ENCODE measurements at places on chromosomes 7 and 10. TPM values are rescaled to one million over a fixed set of nuclear protein-coding genes. Genes with fewer than 3 reads are reported as not detected.
A peak's percentile ranks its signal among the peaks of the same experiment; 100 is the strongest.

GRCh38 chr7:1533547-1534329, 3.2 kb downstream of the MAFK start:
- peak; percentile 31 for DNase-seq

TUBAL3 gene
- total RNA-seq: not detected

- DNase-seq: no peak
Measured at GRCh38 chr10:62626817-62627216, 177.7 kb upstream of the ADO start.

DNA sequence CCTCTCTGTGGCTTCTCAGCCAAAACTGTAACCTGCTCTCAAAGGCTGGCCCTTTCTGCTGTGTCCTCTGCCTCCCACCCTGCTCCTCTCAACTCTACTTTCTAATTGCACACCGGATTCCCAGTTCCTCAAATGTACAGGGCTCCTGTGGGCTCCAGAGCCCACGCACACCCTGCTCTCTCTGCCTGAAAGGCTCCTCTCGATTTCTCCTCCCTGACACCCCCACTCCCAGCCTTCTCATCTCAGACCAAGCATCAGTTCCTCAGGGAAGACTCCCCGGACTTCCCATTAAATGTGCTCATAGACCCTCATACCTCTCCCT, 111.7 kb upstream of the STEAP1B start:
- DNase-seq: no peak

NOS3 gene
- 1.1 TPM for total RNA-seq

GIMAP8 gene
- total RNA-seq: 2.0 TPM

DNA sequence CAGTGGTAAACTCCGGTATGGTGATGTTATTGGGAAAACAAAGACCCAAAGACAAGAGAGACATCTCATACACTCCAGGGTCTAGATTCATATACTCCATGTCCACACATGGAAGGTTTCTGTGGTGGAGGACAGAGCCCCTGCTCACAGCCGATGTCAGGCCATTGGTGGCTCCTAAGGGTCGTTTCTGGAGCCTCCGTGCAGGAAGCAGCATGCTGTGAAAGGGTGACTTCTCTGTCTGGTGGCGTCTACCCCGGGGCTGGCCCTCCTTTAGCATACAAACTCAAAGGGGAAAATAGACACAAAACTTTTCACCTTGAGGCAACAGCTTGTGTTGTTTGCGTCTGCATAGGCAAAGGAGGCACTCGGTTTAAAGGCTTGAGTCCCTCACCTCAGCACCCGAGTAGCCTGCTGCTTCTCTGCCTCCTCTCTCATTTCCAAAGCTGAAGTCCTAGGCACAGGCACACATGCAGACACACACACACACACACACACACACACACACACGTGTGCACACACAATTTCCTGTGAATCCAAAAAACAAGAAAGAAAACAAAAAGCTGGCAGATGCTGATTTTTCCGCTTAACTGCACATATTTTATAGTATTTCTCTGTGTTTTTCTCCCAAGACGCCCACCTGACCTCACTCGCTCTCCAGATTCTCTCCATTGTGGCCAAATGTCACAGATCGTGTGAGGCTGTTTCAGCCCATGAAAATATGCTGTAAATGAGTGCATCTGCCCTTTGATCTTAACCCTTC, 601.4 kb upstream of the MGMT start:
- no peak for DNase-seq

PRSS58 gene
- not detected for total RNA-seq

GRCh38 chr7:29989257-29989995, at the start of gene SCRN1:
Gene SCRN1 (minus strand): TSS chr7:29989801. CDS start chr7:29969067, 20,734 bp downstream.
- DNase-seq: peak; percentile 6

- DNase-seq: no peak
Measured at GRCh38 chr10:130857631-130858295, 453.8 kb downstream of the TCERG1L start.

GRCh38 chr7:23469150-23469960, 936 bp downstream of the IGF2BP3 start:
- DNase-seq: peak; percentile 70

DNA sequence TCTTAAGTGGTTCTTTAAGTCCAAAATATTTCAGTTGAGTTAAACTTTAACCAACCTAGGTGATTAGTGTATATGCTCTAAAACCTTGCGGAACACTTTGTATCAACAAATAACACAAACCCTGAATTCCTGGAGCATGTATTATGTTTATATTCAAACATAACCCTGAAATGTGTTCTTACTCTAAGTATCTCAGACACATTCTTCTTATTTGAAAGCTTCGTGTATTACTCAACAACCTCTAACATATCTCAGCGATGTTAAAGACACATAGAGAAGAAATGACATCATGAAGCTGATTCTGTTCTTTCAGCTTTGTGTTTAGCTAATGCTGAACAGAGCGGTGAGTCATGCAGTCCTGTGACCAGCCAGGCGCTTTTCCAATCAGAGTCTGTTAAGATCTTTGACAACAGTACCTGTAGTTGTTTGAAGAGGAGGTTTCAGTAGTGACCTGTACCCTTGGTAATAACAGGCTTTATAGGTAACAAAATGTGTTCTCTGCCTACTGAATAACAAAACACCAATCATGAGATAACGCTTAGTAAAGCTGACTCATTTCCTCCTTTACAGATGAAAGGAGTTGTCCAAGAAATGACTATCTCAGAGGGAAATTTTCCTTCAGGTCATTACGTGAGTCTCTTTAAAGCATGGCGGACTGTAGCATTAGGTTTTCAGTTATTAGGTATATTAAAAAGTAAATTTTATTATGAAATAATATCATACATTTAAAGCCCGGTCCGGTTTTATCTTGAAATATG, 67.3 kb upstream of the KLF6 start:
- DNase-seq: peak; percentile 56

AMZ1 gene
- total RNA-seq: 0.54 TPM

GRCh38 chr10:102431452-102432124, 786 bp downstream of the CUEDC2 start:
- DNase-seq: no peak

DNA sequence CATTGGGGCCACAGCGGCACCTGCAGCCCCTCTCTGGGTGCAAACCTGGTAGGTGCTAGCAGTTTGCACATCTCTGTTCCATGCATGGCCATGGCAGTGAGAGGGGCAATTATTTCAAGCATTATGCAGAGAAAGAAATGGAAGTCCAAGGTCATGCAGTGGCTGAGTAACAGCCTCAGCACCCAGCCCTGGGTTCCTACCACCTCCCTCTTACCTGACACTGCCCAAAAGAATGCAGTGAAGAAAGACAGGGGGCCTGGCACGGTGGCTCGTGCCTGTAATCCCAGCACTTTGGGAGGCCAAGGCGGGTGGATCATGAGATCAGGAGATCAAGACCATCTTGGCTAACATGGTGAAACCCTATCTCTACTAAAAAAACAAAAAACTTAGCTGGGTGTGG, 4.9 kb upstream of the CHST12 start:
- DNase-seq: no peak

GRCh38 chr10:110444004-110444337, 53.7 kb upstream of the DUSP5 start:
- no peak for DNase-seq

DNA sequence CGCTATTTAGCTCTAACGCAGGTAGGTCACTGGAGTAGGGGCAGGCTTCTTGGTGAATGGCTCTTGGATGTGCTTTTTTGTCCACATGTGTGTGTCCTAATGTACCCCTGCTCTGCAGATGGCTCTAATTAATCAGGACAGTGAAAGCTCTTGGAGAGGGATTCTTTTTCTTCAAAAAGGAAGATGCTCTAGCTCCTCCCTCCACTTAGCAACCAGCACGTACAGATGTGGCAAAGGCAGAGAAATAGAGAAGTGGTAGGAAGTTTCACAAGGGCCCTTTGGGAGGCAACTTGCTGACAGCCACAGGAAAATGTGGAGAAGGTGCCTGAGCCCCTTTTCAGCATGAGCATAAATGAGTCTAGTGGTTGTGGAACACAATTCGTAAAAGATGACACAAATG, 221.7 kb downstream of the PLXNA4 start:
- no peak for DNase-seq

- DNase-seq: no peak
Measured at GRCh38 chr7:66859794-66860645, 61.0 kb upstream of the TMEM248 start.

DNA sequence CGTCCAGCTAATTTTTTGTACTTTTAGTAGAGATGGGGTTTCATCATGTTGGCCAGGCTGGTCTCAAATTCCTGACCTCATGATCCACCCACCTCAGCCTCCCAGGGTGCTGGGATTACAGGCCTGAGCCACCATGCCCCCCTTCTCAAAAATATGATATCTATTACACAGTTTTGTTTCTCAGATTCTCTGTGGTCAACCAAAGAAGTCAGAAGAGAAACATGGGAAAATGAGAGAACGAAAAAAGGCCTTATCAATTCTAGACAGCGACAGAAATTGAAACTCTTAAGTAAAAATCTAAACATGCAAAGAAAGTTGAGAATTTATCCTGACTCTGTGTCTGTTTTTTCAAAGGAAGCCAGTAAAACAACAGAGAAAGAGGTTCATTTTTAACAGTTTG, 283.8 kb upstream of the PLXDC2 start:
- no peak for DNase-seq

DNA sequence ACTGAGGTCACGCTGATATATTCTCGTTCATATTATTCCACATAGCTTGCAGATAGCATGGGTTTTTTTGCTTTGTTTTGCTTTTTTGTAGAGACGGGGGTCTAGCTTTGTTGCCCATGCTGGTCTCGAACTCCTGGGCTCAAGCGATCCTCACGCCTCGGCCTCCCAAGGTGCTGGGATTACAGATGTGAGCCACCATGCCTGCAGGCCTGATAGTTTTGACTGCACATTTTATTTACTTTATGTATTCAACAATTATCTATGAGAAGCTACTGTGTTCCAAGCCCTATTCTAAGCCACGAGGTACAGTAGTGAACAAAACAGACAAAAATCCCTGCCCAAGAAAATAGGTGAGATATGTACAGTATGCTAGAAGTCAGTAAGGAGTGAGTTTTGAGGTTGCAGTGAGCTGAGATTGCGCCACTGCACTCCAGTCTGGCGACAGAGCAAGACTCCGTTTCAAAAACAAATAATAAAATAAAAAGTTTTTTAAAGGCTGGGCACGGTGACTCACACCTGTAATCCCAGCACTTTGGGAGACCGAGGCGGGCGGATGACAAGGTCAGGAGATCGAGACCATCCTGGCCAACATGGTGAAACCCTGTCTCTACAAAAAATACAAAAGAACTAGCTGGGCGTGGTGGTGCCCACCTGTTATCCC, 1.3 kb upstream of the YWHAG start:
- no peak for DNase-seq

CCL26 gene
- total RNA-seq: not detected

GRCh38 chr7:68733219-68734153, 864.8 kb upstream of the AUTS2 start:
- DNase-seq: no peak

DNA sequence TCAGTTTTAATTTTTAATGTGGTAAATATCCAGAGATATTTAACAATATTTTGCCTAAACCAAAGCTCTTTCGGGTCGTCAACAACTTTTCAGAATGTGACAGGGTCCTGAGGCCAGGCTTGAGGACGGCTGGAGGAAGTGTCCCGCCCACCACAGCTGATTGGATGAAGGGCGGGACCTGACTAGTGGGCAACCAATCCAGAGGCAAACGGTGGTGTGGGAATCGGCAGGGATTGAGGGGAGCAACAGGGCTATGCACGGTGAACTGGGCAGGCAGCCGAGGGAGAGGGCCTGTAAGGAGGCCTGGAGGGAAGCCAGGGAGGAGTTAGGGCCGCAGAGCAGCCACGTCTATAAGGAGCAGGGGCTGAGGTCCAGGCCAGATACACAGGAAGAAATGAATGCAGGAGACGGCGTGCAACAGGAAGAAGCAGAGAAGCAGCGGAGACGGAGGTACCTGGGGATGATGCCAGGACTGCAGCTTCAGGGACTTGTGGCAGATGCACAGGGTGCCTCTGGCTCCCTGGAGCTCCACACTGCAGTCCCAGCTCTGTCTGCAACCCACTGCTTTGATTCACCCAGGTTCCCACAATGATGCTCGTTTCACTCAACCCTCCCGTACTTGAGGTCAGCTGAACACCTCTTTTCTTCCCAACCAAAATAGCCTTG, 46.1 kb upstream of the ZMIZ1 start:
- no peak for DNase-seq

DNA sequence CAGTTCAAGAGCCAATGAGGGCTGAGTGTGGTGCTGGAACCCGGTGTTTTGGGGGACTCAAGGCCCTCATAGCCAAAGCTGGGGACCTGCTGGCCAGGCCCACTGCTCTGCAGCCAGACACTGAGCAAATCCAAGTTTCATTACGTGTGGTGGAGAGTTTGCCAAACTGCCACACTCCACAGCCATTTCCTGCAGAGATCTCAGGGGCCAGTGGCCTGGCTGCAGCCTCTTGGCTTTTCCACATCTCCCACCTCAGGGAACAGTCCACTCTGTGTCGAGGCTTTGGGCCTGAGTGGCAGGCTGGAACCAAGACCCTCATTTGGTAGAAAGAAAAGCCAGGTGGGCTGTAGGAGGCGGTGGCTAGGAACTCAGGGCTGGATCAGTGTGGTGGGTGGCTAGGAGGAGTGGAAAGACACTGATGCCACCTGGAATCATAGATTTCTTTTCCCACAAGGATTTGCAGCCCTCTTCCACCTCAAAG, 3.2 kb downstream of the HOXA11 start:
- DNase-seq: no peak

GIMAP5 gene
- total RNA-seq: 24.1 TPM

GRCh38 chr10:98555021-98555619, 108.4 kb upstream of the HPS1 start:
- DNase-seq: no peak

DNA sequence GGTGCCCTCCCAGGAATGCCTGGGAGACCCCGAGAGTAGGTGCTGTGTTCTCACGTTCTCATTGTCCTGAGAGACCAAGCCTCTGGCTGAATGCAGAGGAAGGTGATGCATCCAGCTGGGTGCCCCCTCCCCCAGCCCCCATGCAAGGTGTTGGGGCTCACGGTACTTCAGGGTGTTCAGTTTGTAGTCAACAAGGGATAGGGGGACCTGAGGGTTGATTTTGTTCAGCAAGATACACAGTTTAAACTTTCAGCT, 60.4 kb upstream of the DUSP5 start:
- no peak for DNase-seq

GRCh38 chr10:3783682-3784432, 1.2 kb downstream of the KLF6 start:
- DNase-seq: peak; percentile 81

DNA sequence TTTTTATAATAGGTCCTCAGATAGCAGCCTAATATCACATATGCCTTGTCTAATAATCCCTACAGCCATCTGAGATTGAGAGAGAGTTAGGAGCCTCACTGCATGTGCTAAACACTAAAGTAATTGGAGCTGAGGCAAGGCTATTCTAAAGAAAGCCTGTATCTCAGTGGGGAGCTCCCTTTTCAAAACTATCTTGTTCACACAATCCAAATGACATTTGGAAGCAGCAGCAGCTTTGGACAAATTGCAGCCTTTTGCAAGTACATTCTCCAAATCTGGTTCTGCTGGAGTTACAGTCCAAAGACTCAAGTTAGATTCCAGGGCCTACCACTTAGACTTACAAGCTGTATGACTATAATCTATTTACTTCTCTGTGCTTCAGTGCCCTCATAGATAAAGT, 104.5 kb downstream of the MACC1 start:
- DNase-seq: no peak

CALHM1 gene
- not detected for total RNA-seq

Measured in CD8-positive, alpha-beta T cell (primary cell).